ENCODE measurements at places on chromosomes 12 and 14.
A peak's percentile ranks its signal among the peaks of the same experiment; 100 is the strongest.

GRCh38 chr12:58479401-58479800, 440.9 kb downstream of the LRIG3 start:
- no peak for DNase-seq

DNA sequence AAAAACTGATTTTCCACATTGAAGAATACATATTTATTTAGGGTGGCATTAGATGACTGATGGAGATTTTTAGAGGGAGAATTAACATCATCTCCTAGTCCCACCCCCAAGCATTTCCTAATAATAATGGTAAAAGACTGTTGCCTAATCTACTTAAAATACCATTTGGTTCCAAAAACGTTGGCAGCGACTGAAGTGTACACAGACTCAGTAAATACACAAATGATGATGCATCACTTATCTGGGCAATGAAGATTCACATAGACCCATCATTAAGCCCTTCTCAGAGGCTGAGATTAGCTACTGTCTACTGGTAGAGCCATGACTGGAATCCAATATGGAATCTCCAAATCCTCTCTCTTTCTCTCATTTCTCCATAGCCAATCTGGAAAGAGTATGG, 18.2 kb downstream of the RTN1 start:
- no peak for DNase-seq

DNA sequence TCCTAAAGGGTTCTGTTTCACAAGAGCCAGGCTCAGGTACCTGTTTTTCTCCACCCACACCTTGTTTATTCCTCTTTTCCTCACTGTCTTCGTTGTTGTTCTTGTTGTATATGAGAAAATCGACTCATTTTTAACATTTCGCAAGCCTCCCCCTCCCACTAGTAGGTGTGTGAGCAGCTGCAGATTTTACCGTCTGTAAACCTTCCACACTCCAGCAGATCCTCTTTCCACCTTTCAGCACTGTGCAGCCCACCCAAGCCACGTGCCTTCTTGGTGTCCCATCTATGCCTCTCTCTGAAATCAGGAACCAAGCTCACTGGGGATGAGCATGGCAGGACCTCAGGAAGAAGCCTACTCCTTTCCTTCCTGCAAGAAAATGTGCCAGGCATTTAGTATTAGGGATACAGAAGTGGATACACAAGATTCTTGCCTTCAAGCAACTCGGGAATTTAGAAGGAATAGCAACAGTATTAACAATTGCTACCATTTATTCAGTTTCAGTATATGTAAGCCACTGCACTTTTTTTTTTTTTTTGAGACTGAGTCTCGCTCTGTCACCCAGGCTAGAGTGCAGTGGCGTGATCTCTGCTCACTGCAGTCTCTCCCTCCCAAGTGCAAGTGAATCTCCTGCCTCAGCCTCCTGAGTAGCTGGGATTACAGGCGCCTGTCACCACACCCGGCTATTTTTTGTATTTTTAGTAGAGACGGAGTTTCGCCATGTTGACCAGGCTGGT, 113.6 kb downstream of the CHST11 start:
- DNase-seq: no peak

DNA sequence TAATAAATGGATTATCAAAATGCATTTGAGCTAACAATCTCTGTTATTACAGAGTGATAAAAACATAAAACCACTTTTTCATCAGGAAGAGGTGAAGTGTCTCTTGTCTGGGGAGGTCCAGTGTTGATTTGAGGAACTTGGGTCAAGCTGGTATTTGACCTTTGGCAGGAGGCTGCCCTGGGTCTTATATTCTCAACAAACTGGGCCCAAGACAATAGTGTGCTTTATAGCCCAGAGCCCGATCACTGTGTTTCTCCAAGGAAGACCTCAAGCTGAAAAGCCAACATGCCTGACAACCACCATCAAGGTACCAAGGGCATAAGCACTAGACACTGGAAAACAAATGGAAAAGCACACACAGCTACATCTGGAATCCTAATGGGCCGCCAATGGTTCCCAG, 137.0 kb downstream of the SLC25A21 start:
- DNase-seq: no peak

DNA sequence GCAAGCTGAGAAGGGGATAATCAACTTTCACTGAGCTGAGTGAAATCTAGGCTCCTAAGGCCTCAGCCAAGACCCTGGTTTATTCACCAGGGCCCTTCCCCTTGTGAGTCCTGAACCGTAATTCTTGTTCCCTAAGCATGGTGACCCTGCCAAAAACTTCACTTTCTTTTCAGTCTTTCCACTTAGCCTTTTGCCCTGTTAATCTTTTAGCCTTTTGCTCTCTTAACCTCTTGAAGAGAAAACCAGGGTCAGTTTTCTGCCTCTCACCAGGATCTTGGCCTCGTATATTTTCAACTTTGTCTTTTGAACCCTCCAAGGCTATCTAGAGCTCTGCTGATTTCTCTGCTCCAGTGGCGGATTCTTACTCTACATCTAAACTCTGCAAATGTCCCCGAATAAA, 191.0 kb downstream of the PELI2 start:
- DNase-seq: no peak

DNA sequence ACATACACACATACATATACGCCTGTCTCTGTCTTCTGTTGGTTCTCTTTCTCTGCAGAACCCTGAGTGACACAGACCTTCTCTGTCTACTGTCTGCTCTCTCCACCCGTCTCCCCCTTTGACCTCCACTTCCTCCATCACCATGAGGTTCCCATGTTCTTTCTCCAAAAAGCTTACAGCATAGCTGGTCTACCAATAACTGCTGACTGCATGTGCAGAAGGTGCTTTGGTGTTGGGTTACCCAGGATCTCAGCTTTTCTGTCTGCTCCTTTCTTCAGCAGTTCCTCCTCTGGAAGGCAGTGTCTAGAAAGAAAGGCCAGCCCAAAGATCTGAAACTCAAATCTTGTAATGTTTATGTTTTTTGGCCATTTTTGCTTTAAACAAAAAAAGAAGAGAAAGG, 125.6 kb downstream of the SMOC1 start:
- DNase-seq: no peak

GRCh38 chr12:101229841-101230241, 19.8 kb upstream of the SLC5A8 start:
- DNase-seq: no peak

GRCh38 chr12:109732321-109733305, 19.0 kb downstream of the FAM222A start:
- no peak for DNase-seq

GRCh38 chr14:94278731-94279130, 14.3 kb downstream of the SERPINA10 start:
- DNase-seq: no peak

DNA sequence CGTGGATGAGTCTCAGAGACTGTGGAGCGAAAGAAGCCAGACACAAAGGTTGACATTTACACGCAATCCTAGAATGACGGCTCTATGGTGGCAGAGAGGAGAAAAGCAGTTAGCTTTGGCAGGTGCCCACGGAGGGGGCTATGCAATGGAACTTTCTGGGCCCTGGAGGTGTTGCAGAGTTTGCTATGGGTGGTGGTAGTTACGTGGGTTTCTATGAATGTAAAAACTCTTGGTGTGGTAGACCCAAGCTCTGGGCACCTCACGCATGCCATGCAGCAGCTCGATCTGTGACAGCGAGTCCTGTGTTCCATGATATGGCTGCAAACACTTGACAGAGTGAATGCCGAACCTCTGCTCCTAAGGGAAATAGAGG, 5.0 kb upstream of the INF2 start:
- DNase-seq: no peak

DNA sequence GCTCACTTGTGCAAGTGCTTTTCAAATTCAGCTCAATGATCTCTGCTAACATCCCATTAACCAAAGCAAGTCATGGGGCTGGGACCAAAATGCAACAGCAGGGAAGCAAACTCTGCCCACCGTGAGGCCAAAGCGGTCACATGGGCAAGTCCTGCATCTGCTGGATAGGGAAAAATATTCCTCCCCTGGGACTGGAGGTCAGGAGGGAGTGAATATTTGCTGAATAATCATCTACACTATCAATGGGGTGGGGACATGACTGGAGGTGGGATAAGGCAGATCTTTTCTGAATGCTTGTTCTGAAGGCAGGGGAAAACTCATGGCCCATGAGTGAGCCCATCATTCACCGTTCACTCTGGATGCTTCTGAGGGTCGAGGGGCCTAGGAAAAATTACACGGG, 45.1 kb upstream of the VRK1 start:
- DNase-seq: no peak

DNA sequence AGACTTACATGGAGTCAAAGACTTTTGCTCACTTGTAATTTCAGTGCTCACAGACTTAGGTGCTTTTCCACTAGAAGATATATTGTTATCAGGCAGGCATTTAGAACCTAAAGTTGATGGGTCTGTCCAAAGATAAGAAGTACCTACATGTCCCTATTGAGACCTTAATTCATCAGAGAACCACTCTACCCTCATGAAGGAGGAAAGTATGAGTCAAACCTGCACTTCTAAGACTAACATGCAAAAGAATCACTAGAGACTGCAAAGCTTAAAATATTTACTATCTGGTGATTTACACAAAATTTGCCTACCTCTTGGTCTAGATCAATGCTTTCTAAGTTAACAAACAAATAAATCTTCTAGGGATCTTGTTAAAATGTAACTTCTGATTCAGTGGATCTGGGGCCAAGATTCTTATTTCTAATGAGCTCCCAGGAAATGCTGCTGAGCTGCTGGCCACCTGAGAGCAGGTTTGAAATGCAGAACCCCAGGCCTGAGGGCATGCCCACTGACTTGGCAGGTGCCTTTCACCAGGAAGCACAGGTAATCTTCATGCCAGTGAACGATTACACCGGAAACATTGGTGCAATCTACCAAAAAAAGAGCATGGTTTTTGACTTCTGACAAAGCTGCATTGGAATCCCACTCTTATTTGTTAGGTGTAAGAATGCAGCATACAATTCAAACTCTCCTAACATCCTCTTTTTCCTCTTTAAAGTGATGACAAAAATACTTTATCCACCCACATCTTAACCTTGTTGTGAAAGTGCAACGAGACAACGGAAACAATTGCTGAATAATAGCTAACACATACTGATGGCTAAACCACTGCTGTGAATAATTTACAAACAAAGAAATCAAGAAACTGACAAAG, 214.2 kb downstream of the ADAMTS20 start:
- DNase-seq: no peak

GRCh38 chr12:62258941-62259630, 1.1 kb upstream of the USP15 start:
- DNase-seq: no peak

GRCh38 chr12:108670066-108670631, 36.5 kb upstream of the SELPLG start:
- DNase-seq: no peak

DNA sequence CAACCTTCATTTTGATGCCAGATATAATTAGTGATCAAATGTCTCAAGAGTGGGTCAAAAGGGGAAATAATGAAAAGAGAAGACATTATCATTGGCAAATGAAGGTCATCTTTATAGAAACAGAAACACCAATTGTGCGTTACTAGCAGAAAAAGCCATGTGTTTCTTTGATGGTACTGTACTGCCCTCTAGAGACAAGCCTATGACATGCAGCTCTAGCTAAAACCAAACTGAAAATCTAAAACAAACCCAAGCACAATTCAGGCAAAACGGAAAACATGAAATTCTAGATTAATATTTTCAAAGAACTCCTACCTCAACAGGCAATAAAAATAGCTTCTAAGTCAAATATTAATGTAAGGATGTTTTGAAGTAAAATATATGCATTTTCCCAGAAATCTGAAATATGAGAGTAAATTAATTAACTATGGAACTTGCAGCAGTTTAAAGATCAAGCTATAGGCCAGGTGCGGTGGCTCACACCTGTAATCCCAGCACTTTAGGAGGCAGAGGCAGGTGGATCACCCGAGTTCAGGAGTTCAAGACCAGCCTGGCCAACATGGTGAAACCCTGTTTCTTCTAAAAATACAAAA, 115.4 kb downstream of the KLHL28 start:
- DNase-seq: no peak

GRCh38 chr14:65010211-65010931, 23.7 kb downstream of the FNTB start:
- DNase-seq: no peak

DNA sequence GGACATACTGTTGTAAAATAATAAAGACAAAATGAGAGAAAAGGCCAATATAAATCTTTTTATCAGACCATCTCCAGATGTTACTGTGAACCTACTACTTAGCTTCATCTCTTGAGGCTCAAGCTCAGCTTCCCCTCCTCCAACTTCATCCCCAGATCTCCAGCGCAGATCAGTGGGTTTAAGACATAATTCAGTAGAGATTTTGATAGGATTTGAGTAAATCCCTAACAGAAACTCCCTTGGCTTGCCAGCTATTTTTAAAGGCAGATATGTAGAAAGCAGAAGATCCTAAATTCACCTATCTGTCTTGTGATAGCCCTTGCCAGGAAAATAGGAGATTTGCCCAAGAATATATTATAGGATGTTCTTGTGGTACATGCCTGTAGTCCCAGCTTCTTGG, 236.7 kb downstream of the FBXL14 start:
- DNase-seq: no peak

- no peak for DNase-seq
Observed at GRCh38 chr14:64733899-64734298, 29.7 kb downstream of the PLEKHG3 start.

- no peak for DNase-seq
Observed at GRCh38 chr12:31853977-31854376, 105.2 kb upstream of the RESF1 start.

DNA sequence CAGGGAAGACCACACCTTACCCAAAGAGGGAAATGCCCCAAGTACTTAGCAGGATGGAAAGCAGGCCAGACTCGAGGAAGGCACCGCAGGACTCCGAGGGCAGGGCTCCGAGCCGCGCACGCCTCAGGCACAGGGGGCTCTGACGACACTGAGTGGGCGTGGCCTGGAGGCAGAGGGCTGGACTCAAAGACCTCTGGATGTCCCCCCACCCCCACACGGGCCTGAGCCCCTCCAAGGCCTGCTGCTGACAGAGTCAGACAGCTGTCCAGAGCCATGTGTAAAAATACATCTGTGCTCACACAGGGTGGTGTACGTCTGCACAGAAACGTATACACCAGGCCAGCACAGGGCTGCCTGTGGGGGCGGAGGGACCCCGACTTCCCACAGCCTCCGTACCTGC, 1.4 kb downstream of the AKT1 start:
- DNase-seq: peak; percentile 40

DNA sequence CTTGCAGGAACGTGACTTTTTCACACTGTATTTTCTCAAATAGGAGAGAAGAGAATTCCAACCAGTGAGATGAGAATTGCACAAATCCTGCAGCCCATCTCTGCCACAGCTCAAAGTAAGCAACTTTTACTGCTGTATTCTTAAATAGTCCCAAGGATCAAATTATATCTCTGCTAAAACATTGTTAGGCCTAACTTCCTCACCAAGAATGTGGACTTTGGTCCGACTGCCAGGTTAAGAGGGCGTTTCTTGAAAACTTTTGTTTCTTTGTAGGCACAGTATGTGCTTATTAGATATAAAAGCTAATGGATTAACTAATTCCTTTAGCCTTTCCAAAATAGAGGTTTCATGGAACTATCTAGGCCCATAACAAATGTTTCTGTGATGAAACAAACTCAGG, 61.4 kb upstream of the IFNG-AS1 start:
- DNase-seq: no peak

DNA sequence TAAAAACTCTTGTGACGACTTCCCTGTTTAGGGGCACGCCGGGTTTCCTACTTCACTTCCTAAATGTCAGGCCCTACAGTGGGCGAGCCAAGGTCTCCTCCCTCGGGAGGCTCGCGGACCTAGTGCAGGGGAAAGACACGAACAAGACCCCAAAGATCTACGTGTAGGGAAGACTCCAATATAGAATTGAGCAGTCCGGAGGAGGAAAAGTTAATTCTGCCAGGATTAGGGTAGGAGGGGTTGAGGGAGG, 564 bp downstream of the ATXN3 start:
- DNase-seq: no peak

Measured in stimulated activated CD4-positive, alpha-beta T cell treated with anti-CD3 and anti-CD28 coated beads, Interleukin-1b, Interleukin-23, amount 100 ng/mL, for 48 hours (primary cell).